Hepatocyte (in vitro differentiated cells): ENCODE measurements at places on chromosomes 1 and 21. TPM values are rescaled to one million over a fixed set of nuclear protein-coding genes. Genes with fewer than 3 reads are reported as not detected.

DNA sequence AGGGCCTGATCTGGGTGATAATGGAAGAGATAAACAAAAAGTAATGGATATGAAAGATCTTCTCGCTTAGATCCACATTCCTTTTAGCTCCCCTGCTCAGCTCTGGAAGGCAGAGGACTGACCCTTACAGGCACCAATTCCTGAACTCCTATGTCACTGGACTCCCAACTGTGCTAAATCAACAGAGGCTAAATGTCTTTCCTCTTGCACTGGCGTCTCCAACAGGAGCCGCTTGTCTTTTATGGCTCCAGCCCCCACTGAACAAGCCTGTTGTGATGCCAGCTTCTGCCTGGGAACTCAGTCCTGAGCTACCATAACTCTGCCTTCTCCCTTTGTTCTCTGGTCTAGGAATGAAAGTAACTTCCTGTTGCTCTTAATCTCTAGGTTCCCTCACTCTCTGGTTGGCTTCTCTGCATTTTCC is 142.1 kb upstream of the COL11A1 start:
- no peak overlapping the region for H3K4me3 ChIP-seq
- no peaks in the 10 kb centered on the region for H3K36me3 ChIP-seq
- DNase-seq = peak; percentile 8
- no peaks in the 10 kb centered on the region for H3K27me3 ChIP-seq
- H3K27ac ChIP-seq = no peak overlapping the region
- H3K4me1 ChIP-seq = no peaks in the 10 kb centered on the region

- H3K27ac ChIP-seq = no peak overlapping the region
- H3K36me3 ChIP-seq = no peaks in the 10 kb centered on the region
- no peaks in the 10 kb centered on the region for H3K27me3 ChIP-seq
Measured at GRCh38 chr21:46264690-46265144, 20.7 kb downstream of the MCM3AP start.

DNA sequence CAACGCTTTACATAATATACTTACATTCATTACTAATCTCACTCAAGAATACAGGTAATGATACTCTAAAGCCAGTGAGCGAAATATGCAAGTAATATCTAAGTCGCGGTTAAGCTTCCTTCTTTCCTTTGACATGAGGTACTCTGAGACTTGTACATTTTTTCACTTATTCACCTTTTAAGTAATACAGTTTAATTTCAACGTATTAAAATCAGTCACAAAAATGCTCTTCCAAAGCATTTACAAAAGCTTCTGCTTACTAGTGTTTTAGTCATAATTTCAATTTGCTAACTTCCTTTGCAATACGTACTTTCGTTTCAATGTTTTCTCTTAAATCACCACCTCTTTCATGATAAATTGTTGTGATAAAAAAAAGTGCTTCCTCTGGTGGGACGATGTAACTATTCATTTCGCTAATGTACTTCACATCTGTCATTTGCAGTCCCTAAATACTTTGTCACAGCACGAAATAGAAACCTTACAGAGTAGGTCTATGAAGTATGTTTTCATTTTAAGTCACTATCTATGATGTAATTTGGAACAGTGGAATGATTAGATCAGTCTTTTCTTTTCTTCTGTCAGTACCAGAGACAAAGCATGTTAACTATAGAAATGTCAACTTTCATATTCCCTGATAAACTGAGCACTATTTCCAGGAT is 34.0 kb upstream of the ADGRL4 start:
- H3K4me3 ChIP-seq = no peak overlapping the region
- no peak overlapping the region for H3K27ac ChIP-seq
- DNase-seq = no peak
- H3K27me3 ChIP-seq = no peaks in the 10 kb centered on the region
- no peaks in the 10 kb centered on the region for H3K4me1 ChIP-seq

DNA sequence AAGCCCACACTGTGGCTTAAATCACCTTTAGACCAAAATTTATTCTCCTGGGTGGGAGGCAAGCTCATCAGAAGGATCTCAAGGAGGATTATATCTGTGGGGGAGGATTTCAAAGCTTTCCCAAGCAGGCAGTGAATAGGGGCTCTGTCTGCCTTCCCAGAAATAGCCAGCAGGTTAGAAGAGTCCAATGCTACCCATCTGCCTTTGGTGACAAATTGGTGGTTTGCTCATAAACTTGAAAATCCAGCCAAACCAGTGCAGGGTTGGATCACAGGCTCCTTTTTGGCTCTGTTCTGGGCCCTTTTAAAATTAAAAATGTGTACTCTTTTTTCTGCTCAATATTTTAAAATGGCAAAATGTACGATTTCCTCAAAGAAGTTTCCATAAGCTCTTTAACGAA is 118.9 kb upstream of the ZC3H11B start:
- no peak overlapping the region for H3K4me3 ChIP-seq
- no peaks in the 10 kb centered on the region for H3K4me1 ChIP-seq
- H3K36me3 ChIP-seq = no peaks in the 10 kb centered on the region
- no peaks in the 10 kb centered on the region for H3K27me3 ChIP-seq

DNA sequence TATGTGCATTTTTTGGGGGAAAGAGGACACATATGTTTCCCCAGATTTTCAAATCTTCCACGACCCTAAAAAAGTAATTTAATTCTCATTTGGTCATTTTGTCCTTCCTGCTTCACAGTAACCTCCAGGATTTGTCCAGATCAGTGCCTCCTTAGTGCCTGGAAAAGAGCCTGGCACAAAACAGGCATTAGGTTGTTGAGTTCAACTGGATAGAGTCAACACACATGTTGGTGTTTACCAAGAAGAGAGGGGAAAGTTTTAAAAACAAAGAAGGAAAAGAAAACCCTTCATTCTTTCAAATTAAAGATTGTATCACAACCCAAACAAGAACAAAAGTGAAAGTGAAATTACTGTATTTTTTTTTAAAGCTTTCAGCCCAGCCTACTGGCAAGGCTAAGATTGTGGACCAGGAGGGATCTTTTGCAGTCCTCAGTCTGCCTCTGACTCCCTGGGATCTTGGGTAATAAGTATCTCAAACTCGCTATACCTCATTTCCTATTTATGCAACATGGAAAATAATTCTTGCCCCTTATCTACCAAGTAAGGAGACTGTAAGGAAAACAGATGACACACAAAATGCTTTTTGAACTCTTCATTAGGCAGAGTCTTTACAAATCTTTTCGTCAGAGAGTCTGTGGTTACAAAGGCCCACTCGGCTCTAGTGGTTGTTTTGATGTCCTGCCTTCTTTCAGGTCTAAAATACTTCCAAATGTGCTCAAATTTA is 57.8 kb downstream of the ZNF281 start:
- DNase-seq = peak; percentile 61
- H3K27me3 ChIP-seq = no peaks in the 10 kb centered on the region
- peaks cover 4% of the 10 kb centered on the region for H3K4me1 ChIP-seq
- no peak overlapping the region for H3K4me3 ChIP-seq
- H3K27ac ChIP-seq = peak overlapping the region; percentile 85

DNA sequence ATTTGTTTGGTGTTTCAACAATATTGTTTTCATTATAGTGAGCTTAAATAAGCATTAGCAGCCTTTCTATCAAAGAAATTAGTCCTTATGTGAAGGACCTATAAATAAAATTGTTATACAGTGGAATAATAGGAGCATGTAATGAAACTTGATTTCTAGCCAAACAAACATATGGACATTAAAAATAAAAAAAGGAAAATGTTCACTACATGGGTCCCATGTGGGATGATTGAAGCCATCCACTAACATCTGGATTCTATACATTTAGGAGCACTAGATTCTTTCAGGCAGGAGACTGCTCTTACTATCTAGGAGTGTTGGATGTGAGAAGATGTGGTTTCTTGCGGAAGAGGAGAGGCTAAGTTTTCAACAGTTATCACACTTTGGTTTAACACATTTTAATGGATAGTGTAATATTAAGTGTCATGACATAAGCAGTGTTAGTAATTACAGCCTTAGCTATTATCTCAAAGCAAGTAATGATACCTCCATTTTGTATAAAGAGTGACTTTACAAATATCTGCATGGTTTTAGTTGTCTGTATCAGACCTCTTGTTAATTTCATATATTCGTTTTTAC is 62.3 kb downstream of the LYPLAL1 start:
- no peak overlapping the region for H3K27ac ChIP-seq
- H3K4me1 ChIP-seq = no peaks in the 10 kb centered on the region
- no peak for DNase-seq
- no peak overlapping the region for H3K4me3 ChIP-seq

DNA sequence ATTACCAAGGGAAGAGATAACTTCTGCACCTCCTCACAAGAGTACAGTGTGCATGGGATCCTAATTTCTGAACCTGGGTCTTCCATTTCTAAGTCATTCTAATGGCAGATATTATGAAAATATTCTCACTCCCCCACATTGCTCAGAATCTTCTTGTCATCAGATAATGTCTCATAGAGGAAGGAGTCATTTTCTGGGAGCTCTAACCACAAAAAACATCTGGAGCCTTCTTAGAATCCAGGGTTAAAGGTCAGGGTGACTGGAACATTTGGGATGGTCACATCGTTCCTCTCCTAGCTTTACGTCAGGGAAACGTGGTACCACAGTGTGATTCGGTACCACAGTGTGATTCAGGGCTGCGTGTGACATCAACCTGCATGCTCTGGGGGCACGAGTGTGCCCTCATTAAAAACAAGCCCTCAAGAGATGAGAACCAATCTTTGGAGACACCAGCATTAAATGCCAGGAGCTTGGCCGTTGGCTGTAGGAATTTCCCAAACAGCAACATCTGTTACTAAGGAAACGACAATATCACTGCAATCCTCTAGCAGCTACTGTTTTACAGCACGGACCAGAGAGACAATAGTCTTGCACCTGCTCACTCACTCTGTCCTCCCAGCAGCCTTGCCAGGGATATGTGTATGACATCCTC is 179.1 kb downstream of the PSMG1 start:
- H3K27ac ChIP-seq = peak overlapping the region; percentile 35
- no peak for DNase-seq

- no peaks in the 10 kb centered on the region for H3K36me3 ChIP-seq
- H3K4me3 ChIP-seq = no peak overlapping the region
- no peak overlapping the region for H3K27ac ChIP-seq
- peaks cover 7% of the 10 kb centered on the region for H3K4me1 ChIP-seq
Measured at GRCh38 chr1:200079232-200079940, 51.9 kb downstream of the NR5A2 start.

DNA sequence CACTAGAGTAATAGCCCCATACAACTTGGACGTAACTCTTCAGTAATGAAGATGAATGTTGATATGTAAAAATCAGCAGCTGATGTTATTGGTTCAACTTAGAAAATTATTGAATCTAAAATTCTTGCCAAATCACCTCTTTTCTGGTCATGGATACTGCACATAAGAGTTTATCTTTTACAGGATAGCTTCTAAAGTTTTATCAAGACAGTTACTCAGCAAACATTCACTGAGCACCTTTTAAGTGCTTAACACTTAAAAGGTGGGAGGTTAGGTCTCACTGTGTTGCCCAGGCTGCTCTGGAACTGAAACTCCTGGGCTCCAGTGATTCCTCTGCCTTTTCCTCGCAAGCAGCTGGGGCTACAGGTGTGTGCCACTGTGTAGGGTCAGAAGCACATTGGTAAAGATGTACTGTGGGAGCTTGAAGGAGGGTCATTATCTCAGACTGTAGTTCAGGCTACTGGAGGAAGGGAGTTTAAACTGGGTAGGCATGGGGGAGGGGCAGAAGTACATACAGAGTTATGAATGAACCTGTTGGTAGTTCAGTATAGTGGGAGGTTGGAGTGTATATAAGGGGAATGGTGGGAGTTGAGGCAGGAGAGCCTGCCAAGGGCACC is 2.0 kb downstream of the MPZL1 start:
- no peaks in the 10 kb centered on the region for H3K36me3 ChIP-seq
- H3K4me3 ChIP-seq = peak overlapping the region; percentile 94
- DNase-seq = peak; percentile 33
- peak overlapping the region; percentile 97 for H3K27ac ChIP-seq

GRCh38 chr1:29235955-29236711 is at the start of gene PTPRU:
Gene PTPRU (plus strand): TSS chr1:29236522. CDS start chr1:29236645, 123 bp downstream.
- peak; percentile 95 for DNase-seq
- peaks cover 18% of the 10 kb centered on the region for H3K4me1 ChIP-seq
- peak within 1 kb of the TSS; percentile 85 for H3K27ac ChIP-seq
- H3K27me3 ChIP-seq = no peaks in the 10 kb centered on the region
- H3K4me3 ChIP-seq = peak within 1 kb of the TSS; percentile 36
- no peaks in the 10 kb centered on the region for H3K36me3 ChIP-seq

DNA sequence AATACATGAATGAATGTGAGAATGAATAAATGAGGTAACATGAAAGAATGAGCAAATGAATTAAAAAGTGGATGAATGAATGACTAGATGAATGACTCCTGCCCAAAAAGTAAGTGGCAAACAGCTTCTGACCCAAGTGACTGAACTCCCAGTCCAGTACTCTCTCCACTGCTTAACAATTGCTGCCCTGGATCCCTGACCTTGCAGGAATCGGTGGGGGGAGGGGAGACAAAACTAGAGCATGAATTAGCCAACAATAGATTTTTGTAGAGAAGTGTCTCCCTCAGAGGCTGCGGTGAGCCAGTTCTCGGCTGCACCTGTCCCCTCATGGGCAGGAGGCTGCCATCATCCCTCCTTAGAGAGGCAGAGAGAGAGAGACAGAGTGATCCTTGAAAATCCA is 5.9 kb upstream of the GRIK3 start:
- no peak for DNase-seq
- no peak overlapping the region for H3K27ac ChIP-seq
- H3K4me1 ChIP-seq = no peaks in the 10 kb centered on the region
- H3K27me3 ChIP-seq = peaks cover 91% of the 10 kb centered on the region

The GPR157 gene
- total RNA-seq = 15.3 and 18.6 TPM in 2 replicates

The ESRRG gene
- 10.3 and 15.8 TPM in 2 replicates for total RNA-seq

DNA sequence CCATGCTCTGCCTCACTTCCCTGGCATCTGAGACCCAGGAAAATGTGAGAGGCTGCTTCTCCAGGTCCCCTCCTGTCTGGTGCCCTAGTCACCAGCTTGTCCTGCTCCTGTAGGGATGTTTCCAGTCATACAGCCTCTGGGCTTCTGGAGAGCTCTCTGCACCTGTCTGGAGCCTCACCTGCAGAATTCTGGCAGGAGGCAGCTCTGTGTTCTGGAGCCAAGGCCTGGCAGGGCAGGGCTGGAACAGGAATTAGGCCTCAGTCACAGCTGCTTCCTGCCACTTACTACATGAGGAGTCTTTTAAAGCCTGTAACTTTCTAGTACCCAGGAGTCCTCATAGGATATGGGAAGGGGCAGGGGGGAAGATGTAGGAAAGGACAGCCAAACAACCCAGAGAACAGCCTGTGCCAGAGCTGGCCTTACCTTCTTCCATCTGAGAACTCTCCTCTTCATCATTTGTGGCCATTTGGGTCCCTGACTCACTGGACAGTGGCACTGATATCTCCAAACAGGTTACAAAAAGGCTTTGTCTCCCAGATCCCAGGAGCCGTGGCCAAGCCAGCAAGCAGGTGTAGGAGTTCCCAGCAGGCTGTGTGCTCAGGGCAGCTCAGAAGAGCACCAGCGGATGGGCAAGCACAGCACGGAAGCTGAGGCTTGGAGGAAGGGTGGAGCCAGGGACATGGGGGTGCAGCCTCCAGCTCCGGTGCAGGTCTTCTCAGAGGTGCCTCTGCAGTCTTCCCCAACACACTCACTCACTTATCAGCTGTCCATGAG is 31.4 kb upstream of the ARTN start:
- H3K27me3 ChIP-seq = no peaks in the 10 kb centered on the region
- DNase-seq = no peak
- no peak overlapping the region for H3K27ac ChIP-seq
- no peaks in the 10 kb centered on the region for H3K36me3 ChIP-seq
